ENCODE measurements at places on chromosomes 13 and 19.

GRCh38 chr13:74040200-74040599 lies 94.0 kb downstream of the KLF12 start:
- DNase-seq = peak; percentile 33

- no peak for DNase-seq
Observed at GRCh38 chr19:42532891-42533290, 4.6 kb upstream of the CEACAM1 start.

DNA sequence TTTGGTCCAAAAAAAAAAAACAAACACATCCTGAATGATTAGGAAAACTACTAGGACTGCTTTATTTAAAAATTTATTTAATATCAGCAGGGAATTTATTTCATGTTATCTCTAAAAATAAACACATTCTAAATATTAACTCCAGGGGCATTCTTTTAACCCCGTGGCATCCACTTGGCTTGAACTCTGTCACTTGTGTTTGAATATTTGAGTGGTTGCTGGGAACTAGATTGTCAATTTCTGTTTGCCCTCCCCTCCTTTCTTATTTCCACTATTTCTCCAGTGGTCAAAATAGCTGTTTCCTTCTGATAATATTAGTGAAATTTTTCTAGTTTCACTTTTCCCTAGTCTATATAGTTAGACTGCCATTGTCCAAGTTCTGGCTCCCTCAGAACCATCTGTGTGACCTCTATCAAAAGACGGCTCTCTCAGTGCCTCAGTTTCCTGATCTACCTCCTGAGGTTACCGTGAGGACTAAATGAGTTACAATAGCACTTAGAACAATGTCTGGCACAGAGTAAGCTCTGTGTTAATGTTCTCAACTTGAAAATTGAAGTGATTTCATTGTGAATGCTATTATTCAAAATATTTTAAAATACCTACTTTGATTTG lies 107.3 kb downstream of the FGF14 start:
- DNase-seq = peak; percentile 31

- DNase-seq = no peak
Observed at GRCh38 chr13:28161370-28161769, 23.0 kb downstream of the PAN3 start.

- no peak for DNase-seq
Observed at GRCh38 chr13:22111152-22111783, 440.4 kb downstream of the FGF9 start.

DNA sequence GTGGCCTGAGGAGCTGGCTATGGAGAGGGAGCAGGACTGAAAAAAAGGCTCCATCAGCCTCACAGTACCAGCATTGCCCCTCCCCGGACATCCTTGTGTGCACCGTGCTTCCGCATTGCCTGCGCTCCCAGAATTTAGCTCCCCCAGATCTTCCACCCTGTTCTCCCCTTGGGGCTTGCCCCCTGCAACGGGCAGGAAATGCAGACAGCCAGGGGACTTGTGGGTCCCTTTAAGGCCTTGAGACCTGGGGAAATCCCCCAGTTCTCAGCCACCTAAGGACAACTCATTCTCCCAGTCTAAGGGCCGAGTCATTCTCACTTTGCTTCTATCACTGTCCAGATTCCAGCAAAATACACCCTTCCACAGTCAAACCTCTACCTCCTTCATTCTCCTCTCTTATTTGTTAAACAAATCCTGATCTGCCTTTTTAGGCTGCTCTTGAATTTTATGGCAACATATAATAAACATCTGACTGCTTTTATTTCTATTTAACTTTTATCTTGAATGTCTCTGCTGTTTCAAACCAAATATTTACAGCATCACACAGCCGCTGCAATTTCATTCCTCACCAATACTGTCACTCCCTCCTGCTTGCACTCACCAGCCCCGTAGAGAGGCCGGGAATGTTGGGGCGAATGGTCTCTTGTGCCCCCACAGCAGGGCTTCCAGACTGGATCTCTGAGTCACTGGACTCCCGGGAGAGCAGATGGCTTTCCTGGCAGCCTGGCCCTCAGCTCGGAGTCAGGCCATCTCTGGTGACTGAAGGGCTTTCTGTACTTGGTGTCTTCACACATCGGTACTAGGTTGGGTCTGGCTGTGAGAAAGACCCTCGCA lies 221.9 kb downstream of the TSHZ3 start:
- peak; percentile 87 for DNase-seq

DNA sequence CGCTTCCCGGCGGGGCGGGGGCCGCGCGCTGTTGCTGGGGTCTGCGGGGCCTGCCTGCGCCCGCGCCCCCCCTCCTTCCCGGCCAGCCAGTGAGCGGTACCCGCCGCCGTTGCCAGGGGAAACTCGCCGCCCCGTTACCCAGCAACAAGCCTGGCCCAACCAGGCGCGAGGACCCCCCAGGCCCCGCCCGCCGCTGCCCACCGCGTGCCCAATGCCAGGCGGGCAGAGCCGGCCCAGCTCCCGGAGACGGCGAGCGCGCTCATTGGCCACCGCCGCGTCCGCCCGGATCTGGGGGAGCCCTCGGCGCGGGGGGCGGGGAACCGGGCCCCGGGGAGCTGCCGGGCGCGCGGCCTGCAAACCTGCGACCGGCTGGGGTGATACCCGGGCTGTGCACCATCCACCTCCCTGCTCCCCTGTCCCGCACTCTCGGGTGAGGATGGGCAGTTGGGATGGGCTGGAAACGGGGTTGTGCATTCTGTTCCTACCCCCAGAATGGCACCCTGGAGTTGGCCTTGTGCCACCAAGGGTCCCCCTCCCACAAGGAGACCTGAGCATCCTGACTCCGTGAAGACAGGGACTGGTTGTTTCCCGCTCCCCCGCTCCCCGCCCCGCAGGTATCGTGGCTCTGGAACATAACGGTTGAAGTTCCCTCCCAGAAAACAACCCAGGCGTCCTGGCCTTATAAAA lies 8.8 kb upstream of the BBC3 start:
- peak; percentile 70 for DNase-seq

DNA sequence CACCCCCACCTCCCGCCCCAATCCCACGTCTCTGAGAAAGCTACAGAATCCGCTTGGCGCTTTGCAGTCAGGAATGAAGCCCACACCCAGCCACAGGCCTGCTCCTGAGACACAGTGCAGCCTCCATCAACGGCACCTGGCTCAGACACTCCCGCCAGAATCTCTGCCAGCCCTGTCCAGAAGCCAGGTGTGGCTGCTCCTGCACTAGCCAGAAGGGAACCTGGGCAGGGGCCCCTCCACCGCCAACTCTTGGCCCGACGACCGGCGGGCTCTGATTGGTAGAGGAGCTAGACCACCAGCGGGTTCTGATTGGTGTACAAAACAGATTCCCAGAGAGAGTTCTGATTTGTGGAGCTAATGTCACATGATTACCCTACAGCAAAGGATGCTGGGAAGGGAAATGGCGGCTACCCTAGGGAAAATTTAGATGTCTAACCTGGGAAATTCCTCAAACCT lies 2.9 kb upstream of the PPP6R1 start:
- no peak for DNase-seq

GRCh38 chr13:49586717-49587116 lies 1.4 kb upstream of the RCBTB1 start:
- DNase-seq = no peak

DNA sequence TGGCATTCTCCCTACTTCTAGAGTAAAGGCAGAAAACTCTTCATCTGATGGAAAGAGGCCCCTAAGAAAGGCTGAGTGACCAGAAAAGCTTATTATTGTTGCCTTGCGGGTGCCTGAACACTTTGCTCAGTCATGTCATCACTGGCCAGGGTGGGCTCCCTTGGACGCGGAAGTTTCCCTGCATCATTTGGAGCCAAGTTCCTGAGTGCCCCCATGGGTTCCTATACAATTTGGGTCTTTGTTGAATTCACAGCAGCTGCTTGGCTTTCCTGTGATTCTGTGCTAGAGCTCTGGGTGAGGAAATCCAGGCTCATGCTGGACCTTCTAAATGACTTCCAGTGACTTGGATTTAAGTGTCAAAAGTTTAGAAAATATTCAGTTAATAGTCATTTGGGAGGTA lies 232.9 kb downstream of the LHFPL6 start:
- DNase-seq = no peak

DNA sequence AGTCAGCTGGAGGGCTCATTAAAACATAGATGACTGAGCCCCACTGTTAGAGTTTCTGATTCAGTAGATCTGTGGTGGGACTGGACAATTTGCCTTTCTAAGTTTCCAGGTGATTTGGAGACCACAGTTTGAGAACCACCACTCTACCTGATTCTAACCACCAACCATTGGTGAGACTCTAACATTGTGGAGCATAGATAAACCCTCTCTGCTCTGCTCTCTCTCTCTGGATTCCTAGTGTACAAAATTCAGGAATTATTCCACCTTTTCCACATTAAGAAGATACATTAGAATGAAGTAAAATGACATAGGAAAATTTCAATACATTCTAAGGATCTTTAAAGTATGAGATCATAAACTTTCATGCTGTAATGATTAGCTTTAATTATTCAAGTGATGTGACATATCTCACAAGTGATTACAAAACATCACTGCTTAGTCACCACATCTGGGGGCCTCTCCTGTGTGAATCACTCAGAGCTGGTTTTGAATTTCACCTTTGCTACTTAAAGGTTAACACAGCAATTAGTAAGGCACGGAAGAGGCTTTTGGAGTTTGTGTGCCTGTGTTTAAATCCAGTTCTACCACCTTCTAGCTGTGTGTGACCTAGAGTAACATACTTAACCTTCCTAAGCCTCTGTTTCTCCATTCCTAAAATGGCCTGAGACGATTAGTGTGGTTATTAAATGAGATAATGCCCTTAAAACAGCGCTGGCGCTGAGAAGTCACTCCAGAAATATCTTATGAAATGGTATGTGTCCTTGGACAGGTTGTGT lies 78.5 kb upstream of the NBEA start:
- DNase-seq = peak; percentile 95

Data from fibroblast of lung (primary cell).